ENCODE measurements at places on chromosomes 12 and 14.

DNA sequence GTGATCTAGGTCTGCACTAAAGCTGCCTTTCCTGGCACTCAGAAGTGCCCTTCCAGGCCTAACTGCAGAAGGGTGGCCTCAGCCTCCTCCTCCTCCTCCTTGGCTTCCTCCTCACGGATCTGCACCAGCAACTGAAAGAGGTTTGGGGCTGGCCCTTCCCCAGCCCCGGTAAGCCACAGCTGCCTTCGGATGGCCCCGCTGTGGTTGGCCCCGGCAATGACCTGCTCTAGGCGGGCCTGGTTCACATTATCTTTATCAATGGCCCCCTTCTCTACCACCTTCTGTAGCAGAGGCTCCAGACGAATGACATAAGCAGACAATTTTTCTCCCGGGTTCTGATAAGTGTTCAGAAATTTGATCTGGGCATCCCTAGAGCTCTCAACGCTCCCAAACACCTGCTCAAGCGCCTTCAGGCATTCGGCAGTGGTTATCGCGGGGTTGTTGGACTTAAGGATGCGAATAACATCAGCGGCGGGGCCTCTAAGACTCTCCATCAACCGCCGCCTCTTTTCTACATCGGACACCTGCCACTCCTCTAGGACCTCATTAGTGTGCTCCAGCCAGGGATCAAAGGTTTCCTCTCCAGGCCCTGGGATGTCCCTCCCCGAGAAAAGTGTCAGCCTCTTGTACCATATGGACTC is 1.5 kb downstream of the PNMA1 start:
- DNase-seq = no peak

DNA sequence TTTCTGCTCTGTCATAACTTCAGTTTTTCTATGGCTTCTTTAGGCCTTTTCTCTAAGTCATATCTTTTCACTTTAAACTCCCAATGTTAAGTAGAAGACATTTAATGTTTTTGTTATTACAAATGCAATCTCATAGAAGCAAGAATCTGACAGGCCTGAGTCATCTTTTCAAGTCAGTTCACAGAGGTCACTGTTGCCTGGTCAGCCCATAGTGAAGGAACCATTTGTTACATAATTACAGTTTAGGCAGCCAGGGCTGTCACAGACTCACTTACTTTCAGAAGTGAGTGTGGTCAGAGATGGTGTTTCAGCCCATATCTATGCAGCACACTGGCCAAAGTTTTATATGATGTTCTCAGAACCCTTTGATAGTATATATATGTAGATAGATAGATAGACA is 46.5 kb downstream of the CCER1 start:
- no peak for DNase-seq

DNA sequence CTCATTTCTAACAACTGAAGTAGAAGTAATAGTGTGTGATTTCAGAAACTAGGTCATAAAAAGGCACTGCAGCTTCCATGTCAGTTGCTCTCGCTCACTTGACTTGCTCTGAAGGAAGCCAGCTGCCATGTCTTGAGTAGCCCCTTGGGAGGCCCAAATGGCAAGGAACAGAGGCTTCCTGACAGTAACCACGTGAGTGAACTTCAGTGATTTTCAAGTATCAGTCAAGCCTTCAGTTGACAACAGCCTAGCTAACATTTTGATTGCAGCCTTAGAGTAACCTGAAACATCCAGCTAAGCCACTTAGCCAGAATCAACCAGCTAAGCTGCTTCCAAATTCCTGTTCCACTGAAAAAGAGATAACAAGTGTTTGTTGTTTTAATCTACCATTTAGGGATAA is 26.7 kb downstream of the TOGARAM1 start:
- no peak for DNase-seq

DNA sequence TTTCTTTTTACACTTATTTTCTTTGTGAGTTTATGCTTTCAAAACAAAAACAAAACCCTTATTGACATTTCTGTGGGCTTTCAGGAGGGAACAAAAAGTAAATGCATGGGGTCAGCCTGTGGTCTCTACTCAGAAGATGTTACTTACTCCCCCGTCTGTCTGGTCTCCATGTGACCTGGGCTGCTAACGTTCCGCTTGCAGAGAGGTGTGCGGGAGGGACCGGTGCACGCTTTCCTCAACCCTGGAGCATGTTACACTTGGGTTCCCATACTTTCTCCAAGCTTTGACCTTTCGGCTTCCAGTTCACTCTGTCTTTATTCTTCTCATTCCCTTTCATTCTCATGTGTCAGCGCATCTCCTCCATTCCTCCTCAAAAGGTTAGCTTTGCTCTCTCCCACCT is 36.5 kb downstream of the ZC3H14 start:
- DNase-seq = no peak

DNA sequence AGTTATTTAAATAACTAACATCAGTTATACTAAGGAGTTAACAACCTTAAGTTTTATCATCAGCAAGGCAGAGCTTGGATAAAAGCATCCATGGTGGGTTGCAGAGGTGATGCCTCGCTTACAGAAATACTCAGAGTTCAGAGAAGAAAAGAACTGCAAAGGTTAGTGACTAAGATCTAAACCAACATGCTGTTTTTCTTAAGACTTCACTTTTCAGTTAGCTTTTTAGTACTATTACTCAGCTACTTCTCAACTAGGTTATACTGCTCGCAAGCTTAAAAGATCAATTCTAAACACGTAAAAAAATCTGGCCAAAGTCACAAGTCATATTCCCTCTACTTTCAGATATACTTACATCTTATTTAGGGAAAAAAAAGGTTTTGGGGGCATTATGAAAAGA is 2.8 kb downstream of the PPP1CC start:
- DNase-seq = no peak

- no peak for DNase-seq
Observed at GRCh38 chr12:96143827-96144565, 50.2 kb upstream of the ELK3 start.

DNA sequence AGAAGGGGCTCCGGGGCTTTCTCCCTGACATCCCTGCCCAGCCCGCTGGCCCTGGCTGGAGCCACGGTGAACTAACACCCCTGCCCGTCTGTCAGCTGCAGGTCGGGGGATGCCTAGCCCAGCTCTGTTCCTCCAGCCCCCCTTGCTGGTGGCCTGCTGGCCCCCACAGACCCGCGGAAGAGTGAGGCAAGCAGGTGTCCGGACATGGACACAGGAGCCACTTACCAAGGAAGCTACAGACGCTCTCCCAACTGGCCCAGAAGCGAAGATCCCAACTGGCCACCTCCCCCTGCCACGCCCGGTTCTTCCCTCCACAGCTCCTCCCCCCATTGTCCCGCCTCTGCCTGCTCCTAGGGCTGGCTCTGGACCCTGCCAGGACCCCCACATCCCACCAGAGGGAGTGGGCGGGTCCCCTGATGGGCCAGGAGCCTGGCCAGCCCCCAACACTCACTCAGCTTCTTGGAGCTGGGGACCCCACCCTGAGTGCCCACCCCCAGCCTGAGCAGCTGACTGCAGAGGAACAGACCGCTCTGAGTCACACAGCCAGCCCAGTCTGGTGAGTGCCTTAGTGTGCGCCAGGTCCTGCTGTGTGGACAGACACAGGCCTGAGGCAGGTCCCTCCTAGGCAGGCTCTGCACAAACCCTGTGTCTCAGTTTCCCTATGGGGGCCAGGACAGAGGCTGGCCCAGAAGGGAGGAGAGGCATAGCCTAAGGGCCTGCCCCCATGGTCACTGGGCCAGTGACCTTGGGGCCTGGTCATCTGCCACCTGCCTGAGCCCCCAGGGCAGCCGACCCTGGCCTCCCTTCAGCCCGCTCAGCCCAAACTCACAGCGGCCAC is 7.7 kb downstream of the AHNAK2 start:
- no peak for DNase-seq

- no peak for DNase-seq
Observed at GRCh38 chr12:15733136-15733535, 56.1 kb downstream of the EPS8 start.

GRCh38 chr12:79925492-79925891 is 9.4 kb downstream of the PPP1R12A start:
- DNase-seq = no peak

DNA sequence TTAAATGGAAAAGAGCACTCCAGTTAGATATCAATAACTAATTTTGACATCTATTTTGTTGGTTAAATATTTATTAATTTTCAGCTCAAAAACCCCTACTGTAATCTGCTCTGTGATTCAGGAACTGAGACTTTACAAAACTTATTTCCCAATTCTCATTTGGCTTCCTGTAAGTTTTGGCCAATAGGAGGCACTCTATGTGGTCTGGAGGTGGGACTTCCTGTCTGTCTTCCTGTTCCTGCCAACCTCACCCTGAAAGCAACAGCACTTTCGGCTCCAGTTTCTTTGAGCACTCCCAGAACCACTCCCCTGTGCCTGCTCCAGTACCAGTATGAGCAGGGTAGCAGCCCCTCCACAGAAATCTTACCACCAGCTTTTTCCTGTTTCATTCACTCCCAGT is 1027.0 kb downstream of the VRK1 start:
- no peak for DNase-seq

GRCh38 chr12:96500693-96501092 is 11.3 kb downstream of the CFAP54 start:
- no peak for DNase-seq

- DNase-seq = no peak
Observed at GRCh38 chr12:69897744-69898143, 72.7 kb downstream of the MYRFL start.

GRCh38 chr12:106140223-106140986 is 1.7 kb upstream of the NUAK1 start:
- DNase-seq = no peak

GRCh38 chr14:106309423-106309822 is 783.0 kb downstream of the TMEM121 start:
- no peak for DNase-seq

- no peak for DNase-seq
Observed at GRCh38 chr12:57724003-57724935, 14.3 kb downstream of the AGAP2 start.

GRCh38 chr12:6647083-6647604 is at the start of gene ACRBP:
Gene ACRBP, minus strand, starts transcription at chr12:6647432. Its CDS starts 66 bp downstream, at chr12:6647366.
- peak; percentile 88 for DNase-seq

DNA sequence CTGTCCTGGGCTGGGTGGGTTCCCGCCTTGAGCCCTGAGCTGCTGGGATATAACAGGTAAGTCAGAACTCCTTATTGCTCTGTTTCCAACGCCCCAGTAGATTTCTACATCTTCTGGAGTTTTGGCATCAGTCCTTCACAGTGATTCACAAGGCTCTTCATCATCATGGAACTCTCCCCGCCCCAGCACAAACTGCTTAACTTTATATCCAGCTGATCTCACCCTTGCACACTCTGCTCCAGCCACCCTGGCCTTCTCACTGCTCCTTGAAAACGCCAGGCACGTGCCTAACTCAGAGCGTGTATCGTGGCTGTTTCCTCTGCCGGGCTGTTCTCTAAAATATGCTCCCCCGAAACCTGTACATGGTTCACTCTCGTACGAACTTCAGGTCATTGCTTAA is 264.9 kb downstream of the NOVA1 start:
- DNase-seq = no peak

- DNase-seq = no peak
Observed at GRCh38 chr14:96752594-96752993, 44.6 kb upstream of the VRK1 start.

DNA sequence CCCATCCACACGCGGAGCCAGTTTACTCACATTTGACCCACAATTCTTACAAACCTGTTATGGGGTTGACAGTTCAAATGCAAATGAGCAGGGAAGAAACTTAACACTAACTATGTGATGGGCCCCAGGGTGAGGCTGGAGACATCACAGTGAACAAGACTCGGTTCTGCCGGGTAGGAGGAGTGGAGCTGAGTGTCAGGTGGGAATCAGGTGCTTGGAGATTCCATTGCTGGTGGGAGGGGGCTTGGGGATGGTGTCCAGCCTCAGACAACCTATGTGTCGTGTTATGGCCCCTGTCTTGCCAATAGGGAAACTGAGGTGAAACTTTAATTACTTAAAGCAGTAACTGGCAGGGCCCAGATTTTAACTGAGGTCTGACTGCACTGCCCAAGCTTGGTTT is 41.9 kb downstream of the BEGAIN start:
- no peak for DNase-seq

DNA sequence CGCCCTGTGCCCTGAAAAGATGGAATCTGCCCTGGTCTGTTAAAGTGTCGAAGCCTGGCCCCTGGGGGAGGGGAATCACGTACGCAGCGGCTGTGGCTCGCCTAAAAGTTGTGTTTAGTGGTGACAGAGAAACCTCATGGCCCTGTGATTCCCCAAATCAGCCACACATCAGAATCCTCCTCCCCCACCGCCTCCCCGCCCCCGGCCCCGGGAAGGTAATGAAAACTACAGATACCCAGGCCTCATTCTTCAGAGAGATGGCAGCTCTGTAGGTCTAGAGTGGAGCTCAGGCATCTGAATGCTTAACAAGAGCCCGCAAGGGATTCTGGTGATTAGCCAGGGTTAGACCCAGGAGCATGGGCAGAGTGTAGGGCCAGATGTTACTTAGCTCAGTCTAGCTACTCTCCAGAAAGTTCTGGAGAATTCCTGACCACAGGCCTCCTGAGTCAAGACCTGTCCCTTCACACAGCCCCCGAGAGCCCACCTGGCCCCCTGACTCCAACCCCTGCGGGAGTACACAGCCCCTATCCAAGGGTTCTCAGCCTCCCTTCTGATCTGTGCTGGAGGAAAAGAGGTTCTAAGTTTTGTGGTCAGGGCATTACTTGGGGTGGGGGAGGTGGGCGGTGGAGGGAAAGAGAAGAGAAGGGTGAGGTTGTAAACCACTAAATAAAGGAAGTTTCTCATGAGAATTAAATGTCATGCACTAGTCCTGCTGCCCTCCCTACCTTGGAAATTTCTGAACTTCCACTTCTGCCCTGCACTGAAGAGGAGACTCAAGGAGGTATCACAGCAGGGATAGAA is 114.8 kb downstream of the PLXNC1 start:
- no peak for DNase-seq

- DNase-seq = no peak
Observed at GRCh38 chr14:100589071-100589759, 2.0 kb upstream of the BEGAIN start.

GRCh38 chr12:105799103-105799502 is 339.7 kb downstream of the NUAK1 start:
- DNase-seq = no peak

- no peak for DNase-seq
Observed at GRCh38 chr12:34219046-34219770, 196.9 kb downstream of the ALG10 start.

DNA sequence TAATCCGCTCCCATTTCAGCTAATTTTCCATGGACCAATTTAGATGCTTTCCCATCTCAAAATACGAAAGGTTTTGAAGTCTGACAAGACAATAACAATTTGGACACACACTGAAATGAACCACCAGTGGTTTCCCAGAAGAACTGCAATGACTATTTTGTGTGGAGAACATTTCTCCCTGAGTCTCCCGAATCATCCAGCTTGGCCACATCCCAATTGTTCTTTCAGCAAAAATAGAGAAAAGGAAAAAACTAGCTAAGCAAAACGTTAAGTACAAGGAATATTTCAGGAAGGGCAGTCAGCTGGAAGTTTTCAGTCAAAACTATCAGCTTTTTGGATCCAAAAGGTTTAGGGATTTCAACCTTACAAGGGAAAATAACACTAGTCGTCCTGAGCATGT is 390.6 kb downstream of the KCNH5 start:
- DNase-seq = no peak

- no peak for DNase-seq
Observed at GRCh38 chr12:39923364-39923763, 182.5 kb downstream of the SLC2A13 start.
